ENCODE measurements at places on chromosomes 6 and 20.

- no peak for DNase-seq
Observed at GRCh38 chr20:56773749-56774148, 144.6 kb downstream of the TFAP2C start.

GRCh38 chr6:37513576-37513975 is 13.9 kb upstream of the CCDC167 start:
- no peak for DNase-seq

- peak; percentile 94 for DNase-seq
Observed at GRCh38 chr20:3820048-3820900, at the start of gene AP5S1. Gene AP5S1 (plus strand): TSS chr20:3820547. CDS start chr20:3822118, 1,571 bp downstream.

DNA sequence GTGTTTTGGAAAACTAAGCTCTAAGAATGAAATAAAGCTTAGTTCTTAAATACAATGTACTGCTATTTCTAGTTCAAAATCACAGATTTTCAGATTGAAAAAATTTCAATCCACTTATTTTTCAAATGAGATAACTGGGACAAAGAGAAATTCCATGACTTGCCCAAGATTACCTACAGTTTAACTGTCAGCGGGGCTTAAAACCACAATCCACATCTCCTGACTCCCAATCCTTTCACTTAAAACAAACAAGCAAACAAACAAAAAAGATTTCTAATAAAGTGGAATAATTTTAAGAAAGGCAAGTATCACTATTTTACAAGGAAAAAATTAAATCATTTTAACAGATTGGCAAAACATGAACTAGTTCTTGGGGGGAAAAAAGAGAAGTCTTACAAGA is 4.2 kb downstream of the PHIP start:
- DNase-seq, result no peak

DNA sequence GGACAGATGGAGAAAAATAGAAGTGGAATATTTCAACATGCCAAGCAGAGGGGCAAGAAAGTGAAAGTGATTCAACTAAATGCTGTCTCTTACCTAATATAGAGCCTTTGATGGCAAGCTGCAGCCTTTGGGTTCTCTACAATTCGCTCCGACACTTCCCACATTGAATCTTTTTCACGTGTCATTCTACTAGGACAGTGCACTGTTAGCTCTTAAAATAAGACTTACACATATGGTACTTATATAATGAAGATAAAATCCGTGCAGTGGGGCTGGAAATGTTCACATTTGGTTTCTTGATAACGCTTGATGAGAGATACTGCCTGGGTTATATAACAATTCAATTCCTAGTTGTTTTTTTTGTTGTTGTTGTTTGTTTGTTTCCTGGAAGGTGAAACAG is 502.4 kb downstream of the LMBRD1 start:
- DNase-seq, result no peak

DNA sequence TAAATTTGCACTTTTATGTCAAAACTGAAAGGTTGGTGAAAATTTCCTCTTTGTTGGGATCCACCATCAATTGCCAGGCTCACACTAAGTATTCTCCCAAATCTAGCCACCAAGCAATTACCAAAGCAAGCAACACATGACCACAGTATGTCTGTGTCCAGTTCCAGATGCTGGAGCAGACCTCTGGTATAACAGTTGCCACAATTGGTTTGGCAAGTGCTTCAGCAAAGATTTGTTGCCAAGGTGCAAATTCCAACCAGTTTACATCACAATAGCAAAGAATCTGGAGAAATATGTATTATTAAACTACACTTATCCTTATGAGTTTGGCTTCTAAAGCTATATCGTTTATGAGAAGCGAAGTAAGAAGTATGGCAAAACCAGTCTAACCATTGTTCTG is 6.4 kb downstream of the GTF2H5 start:
- peak; percentile 71 for DNase-seq

DNA sequence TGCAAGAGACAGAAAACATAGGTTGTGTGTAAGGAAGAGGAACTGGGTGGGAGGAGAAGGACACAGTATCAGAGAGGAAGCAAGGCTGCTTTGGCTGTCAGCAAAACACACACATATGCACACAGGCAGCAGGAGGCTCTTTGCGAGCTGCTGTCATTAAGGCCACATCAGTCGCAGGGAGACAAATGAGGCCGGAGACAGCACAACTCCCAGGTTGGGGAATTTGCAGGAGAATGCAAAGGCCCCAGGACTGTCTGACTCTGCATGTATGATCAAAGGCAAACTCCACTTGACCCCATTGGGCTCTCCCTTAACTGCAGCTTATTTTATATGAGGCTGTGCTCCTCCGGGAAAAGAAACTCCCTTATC is 35.3 kb downstream of the METTL24 start:
- DNase-seq, result no peak

GRCh38 chr6:111592726-111593511 is 12.8 kb downstream of the TRAF3IP2 start:
- no peak for DNase-seq

- no peak for DNase-seq
Observed at GRCh38 chr6:10418361-10418861, 3.5 kb upstream of the TFAP2A start.

GRCh38 chr20:44403194-44404112 is 48.0 kb downstream of the HNF4A start:
- no peak for DNase-seq

GRCh38 chr6:31897612-31898382 is at the start of gene EHMT2:
Gene EHMT2 (minus strand): TSS chr6:31897698. CDS start chr6:31897677, 21 bp downstream.
- DNase-seq, result peak; percentile 68

- DNase-seq, result no peak
Observed at GRCh38 chr20:63361519-63362435, 628 bp upstream of the CHRNA4 start.

DNA sequence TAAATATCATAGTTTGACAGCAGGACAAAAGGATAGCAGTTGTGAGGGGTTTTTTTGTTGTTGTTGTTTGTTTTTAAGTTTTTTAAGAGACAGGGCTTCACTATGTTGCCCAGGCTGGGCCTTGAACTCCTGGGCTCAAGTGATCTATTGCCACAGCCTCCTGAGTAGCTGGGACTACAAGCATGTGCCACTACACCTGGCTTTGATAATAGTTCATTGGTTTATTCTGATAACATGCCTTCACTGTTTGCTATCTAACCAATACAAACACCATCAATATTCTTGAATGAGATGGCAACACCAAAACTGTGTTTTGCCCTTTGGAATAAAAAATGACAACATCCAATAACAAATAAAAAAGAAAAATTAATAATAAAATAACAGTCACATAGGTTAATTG is 41.2 kb downstream of the FAM184A start:
- no peak for DNase-seq

- DNase-seq, result no peak
Observed at GRCh38 chr6:36834576-36835341, 4.5 kb downstream of the CPNE5 start.

DNA sequence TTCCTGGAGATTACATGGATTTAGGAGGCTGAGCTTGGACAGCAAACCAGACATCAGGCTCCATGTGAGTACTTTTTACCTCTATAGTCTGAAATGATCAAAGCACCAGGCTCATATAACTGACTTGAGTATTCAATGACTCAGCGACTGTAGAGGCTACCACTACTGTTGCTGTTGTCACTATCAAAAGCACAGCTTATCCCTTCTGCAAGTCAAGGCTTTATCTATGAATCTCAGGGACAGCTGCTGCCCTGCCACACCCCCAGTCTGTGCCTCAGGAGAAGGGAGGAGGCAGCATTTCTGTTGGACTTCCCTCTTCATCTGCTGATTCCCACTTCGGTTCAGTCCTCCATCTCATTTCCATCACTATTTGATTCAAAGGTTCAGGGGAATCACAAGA is 80.5 kb upstream of the CNR1 start:
- DNase-seq, result no peak

DNA sequence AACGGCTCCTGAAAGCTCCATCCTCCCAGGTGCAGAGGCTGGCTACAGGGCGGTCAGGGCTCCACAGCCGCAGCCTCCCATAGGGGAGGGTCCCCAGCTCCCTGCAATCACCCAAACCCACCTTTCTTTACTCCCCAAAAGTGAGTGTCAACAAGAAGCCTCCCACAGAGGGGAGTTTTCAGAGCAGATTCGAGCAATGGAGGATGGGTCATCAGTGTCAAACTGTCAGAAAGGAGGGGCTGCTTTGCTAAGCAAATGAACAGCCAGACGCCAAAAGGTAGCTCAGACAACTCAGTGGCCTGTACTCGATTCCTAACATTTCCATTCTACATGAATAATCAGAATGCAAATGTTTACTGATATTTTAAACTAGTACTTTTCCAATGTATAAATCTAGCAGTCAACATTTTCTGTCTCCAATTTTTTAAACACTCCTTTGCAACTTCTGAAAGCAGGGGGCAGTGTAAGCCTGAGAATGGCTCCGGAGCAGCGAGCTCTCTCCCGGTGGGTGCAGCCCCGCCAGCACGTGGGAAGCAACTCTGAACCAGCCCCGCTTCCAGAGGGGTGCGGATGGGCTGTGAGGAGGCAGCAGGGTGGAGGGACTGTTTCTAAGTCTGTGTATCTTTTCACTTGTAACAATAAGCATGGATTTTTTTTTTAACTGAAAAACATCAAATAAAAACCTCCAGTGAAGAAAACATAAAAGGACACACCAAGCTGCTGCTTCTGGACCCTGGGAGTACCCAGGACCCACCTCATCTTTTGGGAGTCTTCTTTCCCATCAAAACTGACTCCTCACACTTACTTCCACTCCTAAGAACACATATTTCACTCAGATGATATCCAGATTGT is 54.9 kb downstream of the TAF4 start:
- no peak for DNase-seq

GRCh38 chr20:22768266-22769178 is 184.2 kb upstream of the FOXA2 start:
- DNase-seq, result no peak

- no peak for DNase-seq
Observed at GRCh38 chr20:3729811-3730540, 2.5 kb upstream of the HSPA12B start.

All from foreskin keratinocyte (primary cell).